Trophoblast cell (in vitro differentiated cells and primary cell): ENCODE measurements at places on chromosomes 2 and 18.
A peak's percentile ranks its signal among the peaks of the same experiment; 100 is the strongest.

DNA sequence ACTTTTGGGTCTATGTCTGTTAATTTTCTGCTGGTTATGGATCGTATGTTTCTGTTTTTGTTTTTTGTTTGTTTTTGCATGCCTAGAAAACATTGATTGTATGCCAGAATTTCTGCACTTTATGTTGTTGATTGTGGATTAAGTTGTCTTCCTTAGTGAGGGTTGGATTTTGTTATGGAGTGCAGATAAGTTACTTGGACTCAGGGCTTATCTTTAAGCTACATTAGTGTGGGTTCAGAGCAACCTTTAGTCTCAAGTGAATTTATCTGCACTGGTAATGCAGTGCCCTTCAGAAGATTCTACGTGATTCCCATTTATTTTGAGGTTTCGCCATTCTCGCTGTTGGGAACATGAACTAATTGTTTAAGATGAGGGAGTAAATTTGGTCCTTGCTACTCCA, 32.9 kb downstream of the UBR3 start:
- no peaks in the 10 kb centered on the region for H3K27me3 ChIP-seq
- H3K4me1 ChIP-seq, result no peaks in the 10 kb centered on the region

DNA sequence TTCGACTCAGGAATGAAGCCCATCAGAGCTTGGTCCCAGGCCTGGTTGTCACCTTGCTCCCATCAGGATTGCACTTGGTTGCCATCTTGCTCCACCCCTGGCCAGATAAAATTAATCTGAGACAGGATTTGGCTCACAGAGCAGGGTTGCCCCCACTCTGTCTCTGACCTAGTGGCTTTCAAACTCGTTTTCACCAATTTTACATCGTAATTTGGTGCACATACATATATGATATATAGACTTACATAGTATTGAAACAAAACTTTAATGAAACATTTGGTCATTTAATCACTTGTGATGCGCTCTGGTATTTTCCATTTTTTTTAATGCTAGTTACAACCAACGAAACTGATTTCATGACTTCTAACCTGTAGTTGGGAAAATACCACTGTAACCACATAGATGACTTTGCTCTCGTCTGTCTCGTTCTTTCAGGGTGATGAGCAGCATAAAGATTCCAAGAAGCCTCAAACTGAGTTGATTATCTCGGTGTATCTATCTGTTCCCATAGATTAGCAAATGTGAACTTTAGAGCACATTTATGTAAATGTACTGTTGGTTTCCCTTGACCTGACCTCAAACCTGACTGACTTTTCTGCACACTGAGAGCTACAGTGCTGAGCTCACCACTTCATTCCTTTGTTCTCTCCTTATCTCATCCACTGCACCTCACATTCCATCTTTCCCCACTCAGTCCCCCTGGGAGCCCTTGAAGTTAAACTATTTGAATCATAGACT, 30.5 kb upstream of the PLB1 start:
- H3K36me3 ChIP-seq, result no peaks in the 10 kb centered on the region
- no peak overlapping the region for H3K4me3 ChIP-seq
- no peak for DNase-seq
- no peaks in the 10 kb centered on the region for H3K27me3 ChIP-seq

DNA sequence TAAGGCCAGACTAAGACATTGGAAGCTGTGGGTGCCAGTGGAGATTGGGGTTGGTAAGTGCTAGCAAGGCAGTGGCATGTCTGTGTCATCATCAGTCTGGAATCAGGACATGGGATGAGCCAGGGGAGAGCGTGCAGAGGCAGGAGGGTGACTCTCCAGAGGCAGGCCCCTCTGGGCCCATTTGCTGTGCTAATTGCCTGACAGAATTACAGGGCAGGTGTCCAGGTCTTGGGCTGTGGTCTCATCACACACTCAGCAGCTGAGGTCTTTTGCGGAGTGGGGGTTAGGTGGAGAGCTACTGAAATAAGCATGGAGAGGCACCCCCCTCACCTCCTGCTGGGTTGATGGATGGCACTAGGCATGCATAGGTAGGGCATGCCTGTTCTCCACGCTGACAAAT, 57.4 kb downstream of the CELF4 start:
- H3K4me1 ChIP-seq, result peaks cover 2% of the 10 kb centered on the region
- H3K27ac ChIP-seq, result no peak overlapping the region
- DNase-seq, result no peak
- no peak overlapping the region for H3K4me3 ChIP-seq
- no peaks in the 10 kb centered on the region for H3K36me3 ChIP-seq

- no peaks in the 10 kb centered on the region for H3K36me3 ChIP-seq
- DNase-seq, result no peak
- no peaks in the 10 kb centered on the region for H3K27me3 ChIP-seq
- H3K4me3 ChIP-seq, result no peak overlapping the region
Observed at GRCh38 chr2:23127465-23127864, 257.5 kb upstream of the KLHL29 start.

DNA sequence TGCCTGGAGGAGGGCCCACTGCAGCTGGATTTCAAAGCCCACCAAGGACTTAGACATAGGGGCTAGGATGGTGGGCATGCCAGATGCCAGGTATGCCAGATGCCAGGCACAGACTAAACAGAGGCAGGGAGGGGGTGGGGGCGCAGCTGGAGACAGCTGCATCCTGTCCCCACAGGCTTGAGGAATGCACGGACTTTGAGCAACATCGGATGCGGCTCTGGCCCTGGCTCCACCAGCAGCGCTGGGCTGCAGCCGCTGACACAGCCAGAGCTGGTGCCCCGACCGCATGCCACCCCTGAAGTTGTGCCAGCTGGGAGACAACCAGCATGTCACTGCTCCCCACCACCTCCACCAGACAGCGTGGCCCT, 39.5 kb downstream of the AQP12A start:
- no peaks in the 10 kb centered on the region for H3K27me3 ChIP-seq
- H3K36me3 ChIP-seq, result no peaks in the 10 kb centered on the region
- H3K4me3 ChIP-seq, result no peak overlapping the region

DNA sequence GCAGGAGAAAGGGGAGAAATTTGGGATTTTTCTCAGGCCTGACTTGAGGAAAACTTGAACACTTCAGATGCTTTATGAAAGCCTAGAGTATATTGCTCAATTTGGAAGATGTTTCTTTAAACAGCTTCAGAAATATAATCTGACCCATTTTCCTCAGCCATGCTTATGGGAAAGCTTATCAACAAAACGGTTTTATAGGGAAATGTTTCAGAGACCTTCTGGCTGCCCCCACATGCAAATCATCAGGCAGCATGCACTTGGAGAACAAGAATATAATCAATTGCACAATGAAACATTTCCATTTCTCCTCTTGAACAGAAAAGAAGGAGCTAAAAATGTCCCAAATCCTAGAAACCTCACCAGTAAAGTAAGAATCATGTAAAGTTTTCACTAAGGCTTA, 411.2 kb upstream of the ETAA1 start:
- DNase-seq, result no peak
- H3K4me1 ChIP-seq, result no peaks in the 10 kb centered on the region
- H3K4me3 ChIP-seq, result no peak overlapping the region
- no peak overlapping the region for H3K27ac ChIP-seq
- H3K27me3 ChIP-seq, result no peaks in the 10 kb centered on the region

GRCh38 chr2:102250278-102250821, 61.0 kb upstream of the IL1RL1 start:
- no peaks in the 10 kb centered on the region for H3K36me3 ChIP-seq
- DNase-seq, result no peak
- no peaks in the 10 kb centered on the region for H3K27me3 ChIP-seq
- no peak overlapping the region for H3K27ac ChIP-seq
- H3K4me3 ChIP-seq, result no peak overlapping the region
- H3K4me1 ChIP-seq, result no peaks in the 10 kb centered on the region

GRCh38 chr18:8359076-8359475, 250.2 kb upstream of the RAB12 start:
- H3K27me3 ChIP-seq, result no peaks in the 10 kb centered on the region
- DNase-seq, result no peak
- no peak overlapping the region for H3K27ac ChIP-seq

DNA sequence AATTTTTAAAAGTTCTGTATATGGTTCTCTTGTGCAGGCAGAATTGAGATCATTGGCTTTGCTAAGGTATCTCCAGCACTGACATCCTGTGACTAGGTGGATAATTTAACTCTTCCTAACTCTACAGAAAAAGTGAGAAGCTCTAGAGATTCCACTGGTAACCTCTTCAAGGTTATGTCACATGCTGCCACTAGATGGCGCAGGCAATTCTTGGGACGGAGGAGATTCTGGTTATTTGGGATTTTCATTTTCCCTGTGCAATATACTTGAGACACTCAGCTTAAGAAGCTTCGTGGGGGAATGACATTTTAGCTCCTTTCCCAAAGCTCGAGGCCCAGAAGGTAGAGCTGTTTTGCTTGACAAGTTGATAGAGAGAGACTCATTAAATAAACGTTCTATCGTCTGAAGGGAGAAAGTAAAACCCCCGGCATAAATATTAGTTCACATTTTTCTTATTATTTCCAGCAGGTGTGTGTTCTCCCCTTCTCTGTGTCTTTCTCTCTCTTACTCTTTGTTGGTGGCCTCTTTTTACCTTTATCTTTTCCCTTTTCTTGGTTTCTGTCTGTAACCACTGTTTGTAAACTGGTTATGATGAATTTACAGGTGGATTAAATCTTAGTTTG, 26.6 kb upstream of the LANCL1 start:
- no peaks in the 10 kb centered on the region for H3K4me1 ChIP-seq
- H3K27ac ChIP-seq, result no peak overlapping the region
- no peaks in the 10 kb centered on the region for H3K27me3 ChIP-seq
- H3K4me3 ChIP-seq, result no peak overlapping the region

- H3K4me3 ChIP-seq, result no peak overlapping the region
- H3K27me3 ChIP-seq, result no peaks in the 10 kb centered on the region
- peaks cover 2% of the 10 kb centered on the region for H3K36me3 ChIP-seq
- DNase-seq, result no peak
- no peaks in the 10 kb centered on the region for H3K4me1 ChIP-seq
Observed at GRCh38 chr2:119941388-119941787, 71.5 kb upstream of the EPB41L5 start.

GRCh38 chr2:107542314-107542740, 284.4 kb upstream of the RGPD4 start:
- no peak for DNase-seq
- no peak overlapping the region for H3K27ac ChIP-seq
- no peaks in the 10 kb centered on the region for H3K4me1 ChIP-seq
- no peaks in the 10 kb centered on the region for H3K27me3 ChIP-seq
- no peaks in the 10 kb centered on the region for H3K36me3 ChIP-seq
- H3K4me3 ChIP-seq, result no peak overlapping the region

DNA sequence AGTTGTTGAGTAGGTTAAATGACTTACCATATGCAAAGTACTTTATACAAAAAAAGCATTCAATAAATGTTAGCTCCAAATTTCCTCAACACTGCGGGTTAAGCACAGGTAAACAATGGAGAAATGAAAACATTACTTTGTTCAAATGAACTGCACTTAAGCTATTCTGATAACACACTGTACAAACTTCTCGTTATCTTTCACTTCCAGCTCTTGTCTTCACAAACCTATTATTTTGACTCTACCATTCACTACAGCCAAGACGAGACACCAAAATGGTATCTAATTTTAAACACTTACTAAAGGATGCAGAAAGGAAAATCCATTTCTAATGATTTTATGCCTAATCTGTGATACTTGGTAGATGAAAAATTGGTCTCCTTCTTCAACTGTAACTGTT, 43.8 kb downstream of the SLC40A1 start:
- no peaks in the 10 kb centered on the region for H3K4me1 ChIP-seq
- no peak for DNase-seq
- H3K36me3 ChIP-seq, result no peaks in the 10 kb centered on the region
- H3K27me3 ChIP-seq, result no peaks in the 10 kb centered on the region

DNA sequence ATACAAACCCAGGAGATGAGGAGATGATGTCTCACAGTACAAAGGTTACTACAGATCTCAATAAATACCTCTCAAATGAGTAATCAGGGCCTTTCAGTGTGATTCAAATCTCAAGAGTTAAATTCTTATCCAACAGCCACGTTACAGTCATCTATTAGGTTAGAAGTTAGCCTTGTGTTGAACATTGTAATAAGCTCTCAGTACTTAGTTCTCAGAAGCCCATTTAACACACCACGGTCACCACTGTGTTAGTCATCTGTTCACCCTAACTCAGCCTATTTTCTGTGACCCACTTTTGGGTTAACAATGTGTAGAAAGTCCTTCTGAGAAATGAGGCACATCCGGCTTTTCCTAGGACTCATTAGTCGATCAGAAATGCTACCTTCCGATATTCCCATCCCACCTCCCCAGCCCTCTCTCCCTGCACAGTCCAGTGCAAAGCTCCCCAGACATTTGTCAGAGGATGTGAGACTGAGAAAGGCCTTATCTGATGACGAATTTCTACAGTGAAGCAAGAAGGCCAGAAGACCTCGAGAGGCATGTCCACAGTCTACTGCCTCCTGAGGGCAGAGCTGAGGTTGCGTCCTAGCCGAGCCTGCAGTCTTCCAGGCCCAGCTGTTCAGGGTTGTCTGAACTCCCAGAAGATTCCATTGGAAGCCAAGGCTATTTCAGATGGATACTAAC, 92.6 kb downstream of the ACTR2 start:
- peaks cover 21% of the 10 kb centered on the region for H3K4me1 ChIP-seq
- DNase-seq, result peak; percentile 69
- H3K4me3 ChIP-seq, result no peak overlapping the region
- H3K27me3 ChIP-seq, result no peaks in the 10 kb centered on the region
- no peaks in the 10 kb centered on the region for H3K36me3 ChIP-seq
- H3K27ac ChIP-seq, result peak overlapping the region; percentile 66

DNA sequence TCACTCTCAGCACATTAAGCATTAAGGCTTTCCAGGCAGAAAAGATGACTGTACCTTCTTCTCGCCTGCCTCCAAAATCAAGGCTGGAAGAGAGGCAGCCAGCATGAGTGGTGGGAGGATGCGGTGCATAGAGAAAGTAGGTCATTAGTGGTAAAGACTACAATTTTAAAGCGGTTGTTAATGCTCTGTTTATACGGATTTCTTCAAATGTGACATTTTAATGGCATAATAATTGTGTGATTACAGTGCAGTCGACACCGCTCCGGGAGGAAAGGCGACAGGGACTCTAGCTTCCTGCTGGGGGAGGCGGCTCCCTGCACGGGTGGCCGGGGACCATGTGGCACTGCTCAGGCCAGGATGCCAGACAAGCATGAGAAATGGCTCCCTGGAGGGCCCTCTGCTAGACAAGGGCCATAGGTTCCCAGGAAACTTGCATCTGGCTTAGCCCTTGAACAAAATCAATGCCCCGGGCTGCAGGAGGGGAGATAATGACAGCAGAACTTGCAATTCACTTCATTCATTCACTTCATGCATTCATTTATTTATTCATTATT, 129.6 kb downstream of the GALNT14 start:
- peaks cover 3% of the 10 kb centered on the region for H3K4me1 ChIP-seq
- no peak for DNase-seq
- H3K27ac ChIP-seq, result no peak overlapping the region

DNA sequence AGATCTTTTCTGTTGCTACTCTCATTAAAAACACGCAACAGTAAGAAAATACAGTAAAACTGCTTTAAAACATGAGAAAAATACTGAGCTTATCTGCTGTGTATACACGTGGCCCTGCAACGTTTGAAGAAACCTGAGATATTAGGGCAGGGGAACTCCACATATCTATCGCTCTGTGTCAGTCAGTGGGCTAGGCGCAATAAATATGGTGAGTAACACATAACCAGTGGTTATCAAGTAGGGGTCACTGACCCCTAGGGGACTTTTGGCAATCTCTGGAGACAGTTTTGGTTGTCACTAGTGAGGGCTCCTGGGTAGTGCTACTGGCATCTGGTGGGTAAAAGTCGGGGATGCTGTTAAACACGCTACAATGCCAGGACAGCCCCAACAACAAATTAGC, 14.9 kb downstream of the STAT1 start:
- H3K27me3 ChIP-seq, result no peaks in the 10 kb centered on the region
- no peak overlapping the region for H3K27ac ChIP-seq
- no peak for DNase-seq
- peaks cover 48% of the 10 kb centered on the region for H3K36me3 ChIP-seq
- no peak overlapping the region for H3K4me3 ChIP-seq

- H3K4me3 ChIP-seq, result no peak overlapping the region
- DNase-seq, result no peak
- H3K27me3 ChIP-seq, result no peaks in the 10 kb centered on the region
- H3K4me1 ChIP-seq, result no peaks in the 10 kb centered on the region
- H3K36me3 ChIP-seq, result peaks cover 13% of the 10 kb centered on the region
Observed at GRCh38 chr2:24073816-24074215, 2.3 kb downstream of the SF3B6 start.
